ENCODE measurements at places on chromosomes 6 and 20.

- no peaks in the 10 kb centered on the region for H3K36me3 ChIP-seq
- H3K4me3 ChIP-seq, result no peak overlapping the region
- no peaks in the 10 kb centered on the region for H3K4me1 ChIP-seq
Observed at GRCh38 chr6:105692613-105693215, 289.8 kb upstream of the PREP start.

DNA sequence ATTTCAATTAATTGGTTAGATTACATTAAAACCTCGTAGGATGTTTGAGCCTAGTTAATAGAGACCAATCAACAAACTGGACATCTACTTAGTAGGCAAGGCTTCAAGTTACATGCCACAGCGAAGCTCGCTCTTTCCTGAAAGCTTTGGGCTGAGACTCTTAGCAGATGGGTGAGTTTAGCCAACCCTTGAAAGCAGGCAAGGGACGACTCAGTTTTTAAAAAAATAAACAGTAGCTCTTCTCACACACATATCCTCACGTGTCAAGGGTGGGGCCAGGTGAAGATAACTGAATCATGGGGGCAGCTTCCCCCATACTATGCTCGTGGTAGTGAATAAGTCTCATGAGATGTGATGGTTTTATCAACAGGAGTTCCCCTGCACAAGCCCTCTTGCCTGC lies 775 bp downstream of the MTFR2 start:
- DNase-seq, result no peak
- no peaks in the 10 kb centered on the region for H3K27me3 ChIP-seq
- H3K36me3 ChIP-seq, result no peaks in the 10 kb centered on the region
- H3K4me3 ChIP-seq, result peak overlapping the region; percentile 56
- H3K4me1 ChIP-seq, result no peaks in the 10 kb centered on the region

- DNase-seq, result no peak
- H3K36me3 ChIP-seq, result no peaks in the 10 kb centered on the region
- H3K4me1 ChIP-seq, result peaks cover 18% of the 10 kb centered on the region
- no peaks in the 10 kb centered on the region for H3K27me3 ChIP-seq
- no peak overlapping the region for H3K4me3 ChIP-seq
Observed at GRCh38 chr6:126531840-126532239, 191.9 kb downstream of the CENPW start.

DNA sequence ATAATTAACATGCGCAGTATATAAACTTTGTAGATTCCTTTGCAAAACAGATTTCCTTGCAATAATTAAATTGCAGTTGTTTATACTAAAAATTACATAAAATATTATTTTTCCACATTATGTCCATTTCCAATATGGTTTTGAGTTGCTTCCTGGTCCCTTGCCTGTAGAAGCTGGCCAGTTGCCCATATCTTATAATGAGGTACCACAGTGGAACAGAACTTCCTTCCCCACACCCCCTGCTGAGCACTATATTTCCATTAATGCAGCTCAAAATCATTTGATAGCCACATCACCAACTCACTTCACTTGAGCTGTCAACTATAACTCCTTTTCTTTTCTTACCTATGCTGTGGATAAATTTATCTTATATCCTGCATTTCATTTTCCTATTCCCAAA lies 194.6 kb downstream of the DST start:
- DNase-seq, result no peak
- no peak overlapping the region for H3K4me3 ChIP-seq
- no peaks in the 10 kb centered on the region for H3K36me3 ChIP-seq
- H3K27me3 ChIP-seq, result no peaks in the 10 kb centered on the region

GRCh38 chr20:49400410-49400809 lies 82.1 kb downstream of the KCNB1 start:
- H3K4me1 ChIP-seq, result peaks cover 30% of the 10 kb centered on the region
- peak overlapping the region; percentile 85 for H3K27ac ChIP-seq
- peak; percentile 81 for DNase-seq
- no peaks in the 10 kb centered on the region for H3K36me3 ChIP-seq
- H3K27me3 ChIP-seq, result no peaks in the 10 kb centered on the region
- H3K4me3 ChIP-seq, result no peak overlapping the region

- no peaks in the 10 kb centered on the region for H3K4me1 ChIP-seq
- no peak for DNase-seq
- no peak overlapping the region for H3K27ac ChIP-seq
- peaks cover 7% of the 10 kb centered on the region for H3K36me3 ChIP-seq
- H3K27me3 ChIP-seq, result no peaks in the 10 kb centered on the region
- H3K4me3 ChIP-seq, result no peak overlapping the region
Observed at GRCh38 chr20:34571753-34572152, 13.2 kb downstream of the MAP1LC3A start.

GRCh38 chr20:63696628-63697356 lies at the start of gene TNFRSF6B:
Gene TNFRSF6B (plus strand): TSS chr20:63696652. CDS start chr20:63696768, 116 bp downstream.
- H3K27ac ChIP-seq, result no peak within 1 kb of the TSS
- DNase-seq, result peak; percentile 20
- peaks cover 35% of the 10 kb centered on the region for H3K4me1 ChIP-seq
- peaks cover 44% of the 10 kb centered on the region for H3K36me3 ChIP-seq
- no peak within 1 kb of the TSS for H3K4me3 ChIP-seq

- H3K36me3 ChIP-seq, result no peaks in the 10 kb centered on the region
- H3K27ac ChIP-seq, result no peak overlapping the region
- DNase-seq, result no peak
- no peak overlapping the region for H3K4me3 ChIP-seq
Observed at GRCh38 chr20:10807013-10807412, 133.2 kb upstream of the JAG1 start.

- H3K27me3 ChIP-seq, result no peaks in the 10 kb centered on the region
- DNase-seq, result no peak
- H3K27ac ChIP-seq, result no peak overlapping the region
- no peak overlapping the region for H3K4me3 ChIP-seq
- H3K4me1 ChIP-seq, result no peaks in the 10 kb centered on the region
- H3K36me3 ChIP-seq, result no peaks in the 10 kb centered on the region
Observed at GRCh38 chr6:186340-186965, 105.8 kb upstream of the DUSP22 start.

DNA sequence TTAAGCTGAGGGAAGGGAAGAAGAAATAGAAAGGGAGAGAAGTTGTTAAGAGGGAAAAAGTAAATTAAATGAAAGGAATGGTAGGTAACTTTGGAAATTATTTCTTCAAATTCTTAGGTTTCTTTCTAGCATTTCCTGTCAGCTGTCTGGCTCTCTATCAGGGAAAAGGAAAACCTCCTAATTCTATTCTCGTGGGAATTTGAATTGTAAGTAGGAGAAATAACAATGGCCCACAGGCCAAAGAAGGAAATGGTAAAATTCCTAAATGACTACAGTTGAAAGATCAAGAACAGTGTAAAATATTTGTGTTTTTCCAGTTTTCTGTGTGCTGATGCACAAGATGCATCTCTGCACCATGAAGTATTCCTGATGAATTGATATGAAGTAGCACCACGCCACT lies 173.0 kb downstream of the IBTK start:
- DNase-seq, result no peak
- H3K27me3 ChIP-seq, result no peaks in the 10 kb centered on the region

GRCh38 chr6:146544616-146545182 lies 1.1 kb downstream of the RAB32 start:
- no peak for DNase-seq
- H3K4me3 ChIP-seq, result peak overlapping the region; percentile 79
- H3K27ac ChIP-seq, result peak overlapping the region; percentile 99
- H3K27me3 ChIP-seq, result no peaks in the 10 kb centered on the region
- H3K36me3 ChIP-seq, result peaks cover 4% of the 10 kb centered on the region

DNA sequence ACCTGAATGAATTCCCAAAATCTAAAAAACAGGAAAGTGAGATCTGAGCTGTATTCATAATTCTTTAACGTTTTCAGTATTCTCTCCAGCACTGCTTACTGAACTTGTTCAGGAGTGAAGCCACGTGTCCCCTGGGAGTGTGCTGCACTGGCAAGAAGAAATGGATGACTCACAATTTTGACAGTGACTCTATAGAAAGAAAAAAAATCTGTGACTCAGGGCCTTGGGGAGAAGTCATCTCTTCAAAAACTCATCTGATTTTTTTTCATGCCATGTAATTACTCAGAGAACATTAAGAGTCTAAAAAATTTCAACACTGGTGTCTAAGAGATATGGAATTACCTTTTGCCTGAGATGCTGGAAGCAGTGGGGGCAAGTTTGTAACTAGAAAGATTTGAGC lies 39.7 kb downstream of the ANKEF1 start:
- H3K27me3 ChIP-seq, result no peaks in the 10 kb centered on the region
- H3K36me3 ChIP-seq, result no peaks in the 10 kb centered on the region
- H3K27ac ChIP-seq, result no peak overlapping the region

GRCh38 chr20:54517241-54517975 lies 42.0 kb downstream of the DOK5 start:
- H3K36me3 ChIP-seq, result no peaks in the 10 kb centered on the region
- no peak overlapping the region for H3K27ac ChIP-seq
- no peaks in the 10 kb centered on the region for H3K4me1 ChIP-seq
- no peak for DNase-seq

DNA sequence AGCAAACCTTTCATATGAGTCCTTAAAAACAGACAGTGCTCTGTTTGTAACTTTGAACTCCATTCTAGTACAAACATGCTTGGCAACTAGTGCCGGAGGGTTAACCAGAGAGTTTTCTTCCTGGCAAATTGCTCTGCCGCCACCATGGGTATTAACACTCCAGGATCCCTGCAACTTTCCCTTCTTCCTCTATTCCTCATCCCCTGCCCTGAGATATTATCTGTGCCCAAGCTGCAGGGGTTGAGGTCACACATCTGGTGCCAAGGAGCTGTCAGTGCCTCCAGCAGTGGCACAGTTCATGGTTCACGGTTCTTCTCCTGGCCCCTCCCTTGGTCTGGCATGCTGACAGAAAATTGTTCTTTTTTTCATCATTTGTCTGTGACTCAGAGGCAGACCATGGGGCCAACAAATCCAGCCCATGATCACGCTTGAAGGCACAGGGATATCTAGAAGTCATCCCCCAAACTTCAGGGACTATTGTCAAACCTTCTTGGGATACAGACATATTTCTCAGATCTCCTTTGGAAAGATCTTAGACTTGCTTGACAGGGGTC lies 77.5 kb downstream of the ATXN1 start:
- peaks cover 22% of the 10 kb centered on the region for H3K4me1 ChIP-seq
- peak; percentile 79 for DNase-seq
- no peaks in the 10 kb centered on the region for H3K27me3 ChIP-seq
- H3K36me3 ChIP-seq, result no peaks in the 10 kb centered on the region
- H3K4me3 ChIP-seq, result no peak overlapping the region

GRCh38 chr6:4372866-4373265 lies 237.5 kb upstream of the ECI2 start:
- no peaks in the 10 kb centered on the region for H3K27me3 ChIP-seq
- H3K4me1 ChIP-seq, result no peaks in the 10 kb centered on the region
- no peak for DNase-seq
- H3K4me3 ChIP-seq, result no peak overlapping the region
- H3K36me3 ChIP-seq, result no peaks in the 10 kb centered on the region

DNA sequence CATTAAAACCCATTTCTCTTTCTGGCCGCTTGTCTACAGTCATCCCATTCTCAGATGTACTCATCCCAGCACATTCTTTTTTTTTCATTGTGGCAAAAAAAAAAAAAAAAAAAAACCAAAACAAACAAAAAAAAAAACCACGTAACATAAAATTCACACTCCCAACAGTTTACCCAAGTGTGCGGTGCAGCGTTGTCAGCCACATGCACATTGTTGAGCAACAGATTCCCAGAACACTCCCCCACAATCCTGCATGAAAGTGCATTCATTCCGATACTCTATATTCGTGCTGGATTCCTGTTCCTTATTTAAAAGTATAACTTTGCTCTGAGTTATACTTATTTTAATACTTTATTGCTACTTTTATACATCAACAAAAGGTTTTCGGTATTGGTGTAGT lies 96.0 kb downstream of the SASH1 start:
- DNase-seq, result no peak

DNA sequence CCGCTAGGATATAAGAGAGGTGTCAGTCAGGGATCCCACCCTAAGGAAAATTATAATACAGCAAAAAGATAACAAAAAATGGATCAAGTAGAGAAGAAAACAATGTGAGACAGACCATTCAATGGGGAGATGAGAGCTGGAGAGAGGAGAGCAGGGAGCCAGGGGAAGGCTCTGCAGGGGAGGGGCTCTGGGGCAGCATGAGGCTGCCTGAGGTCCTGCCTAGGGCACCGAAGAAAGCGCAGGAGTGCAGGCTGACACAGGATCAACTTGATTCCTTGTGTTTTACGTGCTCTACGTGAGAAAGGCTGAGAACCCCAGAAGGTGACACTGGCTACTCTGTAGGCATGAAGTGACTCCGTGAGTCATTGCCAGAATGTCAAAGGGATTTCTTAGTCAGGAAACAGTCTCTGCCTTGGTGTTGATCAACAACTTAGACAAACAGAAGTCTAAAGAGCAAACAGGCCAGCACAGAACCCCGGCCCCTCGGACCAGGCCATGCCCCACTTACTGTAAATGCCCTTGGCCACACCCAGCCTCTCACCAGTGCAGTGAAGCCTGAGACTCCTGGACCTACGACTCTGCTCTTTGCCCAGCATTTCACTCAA lies 290.1 kb upstream of the PRDM1 start:
- no peak overlapping the region for H3K4me3 ChIP-seq
- no peaks in the 10 kb centered on the region for H3K27me3 ChIP-seq
- H3K36me3 ChIP-seq, result no peaks in the 10 kb centered on the region
- H3K4me1 ChIP-seq, result no peaks in the 10 kb centered on the region
- H3K27ac ChIP-seq, result no peak overlapping the region

DNA sequence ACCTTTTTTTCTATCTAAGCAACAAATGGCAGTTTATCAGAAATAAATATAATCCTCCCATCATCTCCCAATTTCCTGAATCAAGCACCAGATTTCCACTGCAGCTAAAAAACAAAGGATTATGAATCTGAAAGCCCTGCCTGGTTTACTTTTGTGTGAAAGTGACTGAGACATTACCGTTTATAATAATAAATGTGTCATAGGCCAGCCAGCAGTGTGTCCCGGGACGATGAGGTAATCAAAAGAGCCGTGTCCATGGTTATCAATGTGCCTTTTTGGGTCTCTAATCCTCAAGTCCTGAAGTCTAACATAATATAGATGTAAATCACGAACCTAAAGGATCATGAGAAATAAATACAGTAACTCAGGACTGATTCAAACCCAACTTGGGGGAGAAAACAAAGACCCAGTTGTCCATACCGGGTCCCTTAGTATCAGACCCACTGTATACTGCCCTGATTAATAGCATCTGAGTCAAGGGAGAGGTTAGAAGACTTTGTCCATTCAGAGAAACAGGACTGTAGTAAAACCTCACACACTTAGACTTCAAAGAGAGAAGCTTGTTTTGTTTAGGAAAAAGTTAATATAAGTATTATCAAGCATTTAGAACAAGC lies 149.1 kb downstream of the SASH1 start:
- H3K27ac ChIP-seq, result peak overlapping the region; percentile 75
- H3K4me1 ChIP-seq, result peaks cover 57% of the 10 kb centered on the region
- no peaks in the 10 kb centered on the region for H3K27me3 ChIP-seq
- DNase-seq, result no peak
- H3K4me3 ChIP-seq, result no peak overlapping the region

GRCh38 chr20:37354210-37355195 lies 8.6 kb downstream of the SRC start:
- H3K4me3 ChIP-seq, result no peak overlapping the region
- DNase-seq, result no peak
- peaks cover 24% of the 10 kb centered on the region for H3K36me3 ChIP-seq
- peaks cover 74% of the 10 kb centered on the region for H3K4me1 ChIP-seq
- no peak overlapping the region for H3K27ac ChIP-seq

GRCh38 chr20:44056010-44056698 lies 130.8 kb downstream of the JPH2 start:
- peak; percentile 41 for DNase-seq
- no peak overlapping the region for H3K27ac ChIP-seq
- no peaks in the 10 kb centered on the region for H3K27me3 ChIP-seq
- no peaks in the 10 kb centered on the region for H3K4me1 ChIP-seq
- H3K36me3 ChIP-seq, result no peaks in the 10 kb centered on the region
